ENCODE measurements at places on chromosomes 4 and X. TPM values are rescaled to one million over a fixed set of nuclear protein-coding genes. Genes with fewer than 3 reads are reported as not detected.

Gene AWAT2
- not detected for total RNA-seq

- no peak for DNase-seq
These were observed 40.4 kb downstream of the NSG1 start for GRCh38 chr4:4427121-4427870.

- DNase-seq = peak; percentile 64
These were observed 262.2 kb downstream of the ARHGAP10 start for GRCh38 chr4:147994076-147994475.

GRCh38 chr4:156634612-156635011 lies 337.0 kb downstream of the PDGFC start:
- DNase-seq = no peak

DNA sequence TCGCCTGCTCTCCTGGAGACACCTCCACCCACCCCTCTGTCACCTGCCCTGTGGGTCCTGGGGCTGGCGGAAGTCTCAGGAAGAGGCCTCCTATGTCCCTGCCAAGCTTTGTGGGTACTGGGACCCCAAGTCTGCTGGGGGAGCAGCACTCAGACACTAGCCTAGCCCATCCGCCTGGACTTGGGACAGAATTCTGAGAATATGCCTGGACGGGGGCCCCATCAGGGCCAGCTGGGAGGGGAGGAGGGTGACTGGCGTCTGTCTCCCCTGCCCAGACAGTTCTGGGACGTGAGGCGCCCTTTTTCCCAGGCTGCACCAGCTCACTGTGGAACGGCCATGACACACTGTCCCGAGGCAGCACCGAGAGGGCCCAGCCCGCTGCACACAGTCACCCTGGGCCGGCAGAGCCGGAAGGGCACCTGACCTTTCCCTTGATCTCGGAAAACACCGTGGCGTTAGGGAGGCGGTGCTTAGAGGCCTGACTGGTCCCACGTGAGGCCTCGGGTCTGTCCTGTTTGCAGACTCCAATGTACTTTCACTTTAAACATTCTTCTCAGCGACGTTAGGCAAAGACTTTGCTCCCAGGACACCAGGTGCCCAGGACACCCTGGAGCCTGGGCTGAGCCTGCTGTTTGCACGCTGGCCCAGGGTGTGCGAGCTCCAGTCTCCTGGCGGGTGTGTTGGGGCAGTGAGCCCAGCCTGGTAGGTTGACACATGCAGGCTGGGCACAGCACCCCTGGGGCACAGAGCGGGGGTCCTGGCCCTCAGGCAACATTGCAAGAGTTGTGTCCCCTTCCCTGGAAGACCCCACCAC lies 700 bp downstream of the SLC26A1 start:
- no peak for DNase-seq

Gene LGI2
- 2.6 TPM for total RNA-seq

GRCh38 chrX:19121466-19121865 lies 802 bp downstream of the ADGRG2 start:
- no peak for DNase-seq

GRCh38 chrX:134146493-134146892 lies 90.5 kb upstream of the CCDC160 start:
- no peak for DNase-seq

Gene USP51
- total RNA-seq = 4.1 TPM

DNA sequence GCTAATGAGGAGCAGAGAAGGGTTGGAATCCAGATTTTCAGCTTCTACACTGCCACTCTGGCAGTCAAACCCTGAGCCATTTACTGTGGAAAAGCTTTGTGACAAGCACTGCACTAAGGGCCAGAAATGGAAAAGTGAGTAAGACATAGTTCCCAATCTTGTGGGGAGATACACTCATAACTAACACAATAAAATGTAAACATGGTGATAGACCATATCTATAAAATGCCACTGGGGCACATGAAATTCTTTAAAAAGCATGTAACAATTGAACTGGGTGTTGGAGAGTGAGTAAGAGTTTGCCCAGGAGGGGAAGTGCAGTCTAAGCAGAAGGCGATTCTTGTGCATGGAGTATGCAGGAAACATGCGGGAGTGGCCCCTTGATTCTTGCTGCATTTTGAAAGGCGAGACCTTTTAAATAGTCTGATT lies 32.0 kb upstream of the ANXA5 start:
- DNase-seq = no peak

DNA sequence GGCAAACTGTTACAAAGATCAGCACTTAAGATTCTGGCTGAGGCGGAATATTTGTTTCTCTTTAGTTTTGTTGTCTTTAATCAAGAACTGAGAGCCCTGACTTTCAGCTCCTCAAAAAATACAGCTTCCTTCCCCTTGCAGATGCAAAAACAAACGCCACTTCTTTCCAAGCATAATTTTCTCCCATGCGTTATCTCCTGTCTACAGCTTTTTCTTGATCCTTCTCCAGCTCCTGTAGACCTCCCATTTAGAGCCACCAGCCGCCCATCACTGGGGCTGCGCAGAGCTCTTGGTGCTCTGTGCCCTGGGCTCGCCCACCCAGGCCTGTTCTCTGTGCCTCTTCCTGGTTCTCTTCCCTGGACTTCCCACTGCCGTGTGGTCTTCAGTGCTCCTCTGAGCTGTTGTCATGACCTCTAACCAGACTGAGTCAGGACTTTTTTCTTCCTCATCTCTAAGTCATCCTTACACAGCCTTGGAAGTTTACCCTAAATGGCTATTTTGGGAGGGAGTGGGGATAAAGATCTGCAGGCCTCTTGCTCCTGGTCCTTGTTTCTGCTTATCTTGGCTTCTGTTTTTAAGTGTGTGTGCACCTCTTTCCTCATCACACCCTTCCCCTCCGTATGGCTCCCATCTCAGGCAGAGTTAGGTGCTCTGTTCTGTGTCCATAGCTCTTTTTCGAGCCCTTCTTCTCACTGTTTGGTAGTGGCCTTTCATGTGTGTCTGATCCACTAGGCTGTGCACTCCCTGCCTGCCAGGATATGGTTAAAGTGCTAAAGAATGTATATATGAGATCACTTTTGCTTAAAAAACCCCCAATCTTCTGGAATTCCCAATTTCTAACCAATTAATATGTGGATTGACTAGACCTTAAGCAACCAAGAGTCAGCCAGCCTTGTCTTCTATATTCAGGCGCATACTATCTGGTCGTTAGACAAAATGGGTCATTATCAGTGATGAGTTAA lies 122.5 kb downstream of the PTTG2 start:
- DNase-seq = peak; percentile 68

Gene SSX3
- not detected for total RNA-seq

Gene ASB12
- total RNA-seq = 9.5 TPM

Gene PPP4R3C
- not detected for total RNA-seq

- DNase-seq = no peak
These were observed 92.5 kb upstream of the BRS3 start for GRCh38 chrX:136395271-136395670.

DNA sequence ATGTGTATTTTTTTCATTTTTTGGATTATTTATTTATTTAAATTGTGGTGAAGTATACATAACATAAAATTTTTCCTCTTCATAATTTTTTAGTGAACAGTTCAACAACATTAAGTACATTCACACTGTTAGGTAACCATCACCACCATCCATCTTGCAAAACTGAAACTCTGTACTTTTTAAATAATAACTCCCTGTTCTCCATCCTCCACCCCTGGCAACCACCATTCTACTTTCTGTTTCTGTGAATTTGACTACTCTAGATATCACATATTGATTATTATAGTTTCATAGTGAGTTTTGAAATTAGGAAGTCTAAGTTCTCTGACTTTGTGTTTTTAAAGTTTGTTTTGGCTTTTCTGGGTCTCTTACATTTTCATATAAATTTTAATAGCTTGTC lies 89.3 kb upstream of the STX18 start:
- DNase-seq = no peak

DNA sequence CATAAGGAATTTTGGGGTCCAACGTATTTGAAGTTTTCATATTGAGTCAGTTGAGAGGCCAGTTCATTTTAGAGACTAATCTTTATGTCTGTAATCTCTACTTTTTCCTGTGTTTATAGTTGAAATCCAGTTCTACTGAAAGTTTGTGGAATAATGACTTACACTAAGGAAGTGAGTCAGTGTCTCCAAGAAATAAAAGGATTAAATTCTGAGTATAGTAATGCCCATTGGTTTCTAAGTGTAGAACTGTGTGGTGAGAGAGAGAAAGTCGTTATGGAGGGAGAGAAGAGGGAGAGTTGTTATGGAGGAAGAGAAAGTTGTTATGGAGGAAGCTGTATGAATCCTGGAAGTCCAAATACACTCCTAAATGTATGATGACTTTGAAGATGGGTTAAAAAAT lies 264.6 kb upstream of the HAND2 start:
- no peak for DNase-seq

DNA sequence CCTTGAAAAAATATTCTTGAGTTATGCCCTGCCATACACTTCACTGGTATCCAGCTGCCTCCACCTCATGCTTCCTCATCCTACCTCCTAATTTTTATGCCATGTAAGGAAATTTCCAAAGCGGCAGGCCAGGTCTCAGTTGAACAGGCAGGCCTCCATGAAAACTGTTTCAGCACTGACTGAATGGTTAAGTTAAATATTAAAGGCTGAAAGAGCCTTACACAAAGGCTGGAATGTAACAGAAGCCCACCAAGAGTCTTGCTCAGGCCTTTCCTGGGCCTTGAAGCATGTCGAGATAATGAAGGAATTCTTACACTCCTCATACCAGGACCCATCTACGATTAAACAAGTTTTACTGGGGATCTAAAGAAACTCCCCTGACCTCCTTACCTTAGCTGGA lies 359.6 kb upstream of the NOCT start:
- no peak for DNase-seq

Gene ITM2A
- 611 TPM for total RNA-seq

Gene IL2RG
- total RNA-seq = 0.98 TPM

GRCh38 chr4:118676128-118676527 lies 9.1 kb upstream of the METTL14 start:
- DNase-seq = no peak

GRCh38 chr4:141215030-141215429 lies 5.7 kb upstream of the ZNF330 start:
- DNase-seq = no peak

Gene MSN
- total RNA-seq = 96.6 TPM

DNA sequence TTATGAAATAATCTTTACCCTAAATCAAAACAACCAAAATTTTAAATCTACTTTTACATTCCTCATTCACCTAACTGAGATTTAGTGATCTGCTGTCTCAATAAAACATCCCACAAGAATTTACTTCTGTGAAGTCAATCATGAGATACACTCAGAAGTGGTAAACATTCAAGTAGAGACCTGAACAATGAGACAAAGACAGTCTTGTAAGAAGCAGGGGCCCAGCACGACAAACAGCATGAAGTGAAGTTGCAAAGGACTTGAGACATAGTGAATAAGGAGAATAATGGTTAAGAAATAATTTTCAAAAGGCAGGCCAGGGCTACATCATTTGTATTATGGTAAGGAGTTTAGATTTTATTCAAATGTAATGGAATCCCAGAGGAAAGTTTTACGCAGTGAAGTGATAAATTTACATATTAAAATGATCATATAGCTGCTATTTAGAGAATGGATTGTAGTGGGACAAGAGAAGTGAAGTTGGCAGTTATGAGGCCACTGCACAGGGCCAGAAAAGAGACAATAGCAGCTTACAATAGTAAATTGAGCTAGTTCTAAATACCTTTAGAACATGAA lies 101.9 kb downstream of the MAB21L2 start:
- no peak for DNase-seq

Gene SLC25A53
- 8.8 TPM for total RNA-seq

DNA sequence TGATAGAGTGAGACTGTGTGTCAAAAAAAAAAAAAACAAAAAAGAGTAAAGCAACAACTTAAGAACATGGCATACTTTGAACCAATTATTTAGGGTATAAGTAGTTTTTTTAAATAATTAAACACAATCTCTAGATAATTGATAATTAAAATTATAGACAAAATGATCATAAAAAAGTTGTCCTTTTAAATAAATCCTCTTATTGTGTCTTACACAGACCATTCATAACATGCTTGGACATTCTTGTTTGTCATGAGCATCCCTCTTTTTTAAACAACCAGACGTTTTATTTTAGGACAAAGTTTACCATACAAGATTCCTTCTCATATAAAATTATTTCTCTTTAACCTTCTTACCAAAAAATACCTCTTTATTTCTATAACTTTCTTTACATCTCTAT lies 35.1 kb downstream of the SPCS3 start:
- DNase-seq = no peak

GRCh38 chr4:1047976-1048772 lies 36.7 kb downstream of the FGFRL1 start:
- DNase-seq = peak; percentile 4

GRCh38 chrX:100395781-100396180 lies 14.3 kb downstream of the PCDH19 start:
- no peak for DNase-seq

DNA sequence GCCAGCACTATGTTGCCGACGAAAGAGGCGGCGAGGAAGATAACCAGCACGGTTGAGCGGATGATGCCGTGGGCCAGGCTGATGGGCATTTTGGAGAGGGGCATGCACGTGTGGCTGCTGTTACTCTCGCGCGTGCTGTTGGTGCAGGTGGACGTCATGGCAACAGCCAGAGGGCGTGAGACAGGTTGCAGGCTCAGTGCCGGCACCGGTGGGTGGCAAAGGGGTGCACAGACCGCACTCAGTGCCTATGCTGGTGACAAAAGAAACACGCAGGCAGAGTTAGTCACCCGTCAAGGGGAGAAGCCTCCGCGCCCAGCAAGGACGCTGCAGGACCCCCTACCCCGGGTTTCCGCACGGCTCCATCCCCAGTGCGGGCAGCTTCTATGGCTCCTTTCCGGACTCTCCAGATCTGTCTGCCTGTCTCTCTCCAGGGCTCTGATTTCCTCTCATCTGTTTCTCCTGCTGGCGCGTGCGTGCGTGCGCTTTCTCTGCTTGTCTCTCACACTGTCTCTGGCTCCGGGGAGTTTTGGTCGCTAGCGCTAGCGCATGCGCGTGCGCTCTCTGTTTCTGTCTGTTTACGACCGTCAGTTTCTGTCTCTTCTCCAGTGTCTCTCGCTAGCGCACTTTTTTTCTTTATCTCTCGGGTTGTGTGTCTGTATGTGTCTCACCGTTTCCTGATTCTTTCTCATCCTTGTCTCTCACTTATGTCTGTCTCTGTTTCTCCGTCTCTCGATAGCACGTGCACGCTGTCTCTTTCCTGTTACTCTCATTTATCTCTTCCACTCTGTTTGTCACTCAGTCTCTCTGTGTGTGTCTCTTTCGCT lies 2.1 kb downstream of the GPR101 start:
- DNase-seq = peak; percentile 51

DNA sequence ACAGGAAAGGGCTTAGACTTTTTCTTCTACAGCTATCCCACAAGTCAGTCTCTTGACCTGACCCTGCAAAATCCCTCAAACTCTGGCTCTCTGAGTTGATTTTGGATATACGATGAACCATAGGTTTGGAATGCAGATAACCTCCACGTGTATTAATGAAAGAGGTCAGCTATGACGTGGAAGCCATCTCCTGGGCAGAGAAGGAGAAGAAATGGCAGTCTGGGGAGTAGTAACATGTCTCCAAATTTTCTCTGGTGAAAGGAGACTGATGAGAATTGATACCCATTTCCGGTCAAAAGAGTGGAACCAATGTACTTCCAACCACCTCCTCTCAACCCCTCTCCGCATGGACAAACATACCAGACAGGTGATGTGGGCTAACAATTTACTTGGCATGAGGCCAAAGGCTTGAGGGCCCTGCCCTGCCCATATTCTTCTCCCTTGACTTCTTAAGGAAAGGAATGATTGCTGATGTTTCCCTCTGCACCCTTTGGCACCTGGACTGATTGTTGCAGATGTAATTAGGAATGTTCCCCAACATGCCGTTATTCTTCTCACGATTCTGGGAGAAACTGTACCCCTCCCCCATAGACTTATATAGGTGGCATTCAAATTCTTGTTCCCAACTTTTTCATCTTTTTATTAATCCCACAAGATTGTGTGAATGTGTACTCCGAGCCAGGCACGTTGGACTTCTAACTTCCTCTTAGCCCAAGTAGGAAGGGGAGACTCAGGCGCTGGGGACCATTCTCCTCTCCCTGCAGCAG lies 580 bp upstream of the PLS3 start:
- DNase-seq = no peak

All from muscle of leg (tissue), 16 donors.